A673 (cell line): ENCODE measurements at places on chromosomes 6 and 20. TPM values are rescaled to one million over a fixed set of nuclear protein-coding genes. Genes with fewer than 3 reads are reported as not detected.

- DNase-seq, result no peak
Measured at GRCh38 chr6:83849610-83850009, 3.5 kb upstream of the RIPPLY2 start.

GRCh38 chr20:62804627-62805154 is at the start of gene OGFR:
Gene OGFR (plus strand): TSS chr20:62804835. CDS start chr20:62804860, 25 bp downstream.
- DNase-seq, result peak; percentile 65

GRCh38 chr6:31680226-31681134 is at the start of gene LY6G5C:
Gene LY6G5C (minus strand): TSS chr6:31681067. CDS start chr6:31680373, 694 bp downstream.
- DNase-seq, result peak; percentile 86

GRCh38 chr6:140548366-140548765 is 1173.9 kb upstream of the CITED2 start:
- DNase-seq, result no peak

DNA sequence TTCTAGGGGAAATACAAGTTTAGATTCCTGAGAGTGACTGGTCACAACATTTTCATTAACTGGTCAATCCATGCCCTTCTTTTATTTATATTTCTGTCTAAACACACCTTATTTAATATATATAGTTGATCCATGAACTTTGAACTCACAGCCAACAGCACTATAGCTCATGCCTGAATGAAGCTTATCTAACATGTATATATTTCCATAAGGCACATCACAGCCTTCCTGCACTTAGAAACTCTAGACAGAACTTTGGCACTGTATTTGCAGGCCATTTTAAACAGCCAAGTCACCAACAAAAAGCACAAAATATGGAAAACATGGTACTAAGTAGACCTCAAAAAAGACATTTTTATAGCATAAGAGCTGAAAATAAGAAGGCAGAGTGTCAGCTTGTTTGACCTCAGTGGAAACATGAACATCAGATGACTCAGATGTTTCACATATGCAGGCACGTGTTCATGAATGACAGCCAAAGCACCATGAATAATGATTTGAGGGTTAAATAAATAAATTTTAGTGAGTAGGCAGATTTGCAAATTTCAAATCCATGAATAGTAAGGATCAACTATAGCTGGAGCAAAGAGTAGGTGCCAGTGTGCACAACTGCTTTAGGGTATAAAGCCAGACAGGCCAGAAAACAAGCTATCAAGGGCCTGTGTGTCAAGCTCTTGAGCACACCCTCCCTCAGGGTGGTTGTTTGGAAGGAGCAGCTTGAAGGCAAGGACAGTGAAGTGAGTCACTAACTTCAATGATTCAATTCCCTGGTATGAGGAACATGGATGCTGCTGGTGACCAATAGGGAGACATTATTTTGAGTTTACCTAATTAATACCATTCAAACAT is 88.9 kb upstream of the NT5E start:
- DNase-seq, result peak; percentile 55

DNA sequence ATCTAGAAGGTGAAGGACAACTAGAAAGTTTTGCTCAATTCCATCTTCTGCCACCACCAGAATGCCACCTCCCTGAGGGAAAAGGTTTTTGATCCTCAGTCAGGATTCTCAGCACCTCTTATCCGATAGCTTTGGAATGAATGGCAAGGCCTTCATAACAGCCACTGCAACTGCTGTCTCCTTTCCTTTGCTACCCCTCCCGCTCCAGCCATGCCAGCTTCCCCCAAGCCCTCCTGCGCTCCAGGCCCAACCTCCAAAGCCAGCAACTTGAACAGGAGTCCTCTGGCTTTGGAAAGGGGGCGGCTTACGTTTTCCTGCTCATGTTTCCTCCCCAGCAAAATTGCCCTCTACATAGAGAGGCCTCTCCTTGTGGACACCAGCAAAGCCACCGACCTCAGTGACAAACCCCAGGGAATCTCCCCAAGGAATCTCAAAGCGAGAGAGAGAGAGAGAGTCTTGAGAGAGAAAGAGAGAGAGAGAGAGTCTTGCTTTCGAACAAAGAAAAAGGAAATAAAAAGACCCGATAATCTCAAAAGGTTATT is 420 bp upstream of the BTN2A1 start:
- DNase-seq, result no peak

GRCh38 chr6:28886079-28886439 is 37.7 kb downstream of the TRIM27 start:
- no peak for DNase-seq

DNA sequence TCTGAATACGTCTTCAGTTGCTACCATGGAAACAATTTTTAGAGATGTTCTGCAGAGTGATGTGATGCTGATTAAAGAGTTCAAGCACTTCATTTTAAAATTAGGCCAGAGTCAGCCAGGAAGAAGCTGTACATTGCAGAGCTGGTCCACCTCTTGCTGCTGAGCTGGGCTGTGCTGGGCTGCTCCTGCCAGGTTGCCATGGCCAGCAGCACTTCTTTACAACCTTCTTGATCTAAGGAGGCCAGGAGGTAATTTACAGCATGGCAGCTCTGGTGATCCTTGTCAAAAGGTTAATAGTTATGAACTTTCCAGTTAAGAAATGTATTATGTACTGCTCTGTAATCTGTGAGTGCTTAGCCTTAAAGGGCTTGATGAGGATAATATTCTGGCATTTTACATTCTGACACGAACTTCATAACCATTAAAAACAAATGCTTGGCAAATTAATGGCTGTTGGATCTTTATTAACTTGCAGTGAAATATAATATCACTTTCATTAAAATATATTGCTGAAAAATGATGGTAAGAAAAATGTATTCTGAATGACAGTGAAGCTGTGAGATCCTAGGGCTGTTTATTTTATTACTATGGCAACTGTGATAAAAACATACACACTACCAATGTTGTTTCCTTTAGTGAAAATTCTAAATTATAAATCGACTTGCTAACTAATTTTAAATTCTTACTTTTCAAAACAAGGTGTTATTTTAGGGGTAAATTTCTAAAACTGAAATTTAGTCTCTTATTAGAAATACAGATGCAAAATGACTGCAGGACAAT is 259.7 kb downstream of the RFPL4B start:
- no peak for DNase-seq

- no peak for DNase-seq
Measured at GRCh38 chr20:6605055-6605935, 162.2 kb upstream of the BMP2 start.

DNA sequence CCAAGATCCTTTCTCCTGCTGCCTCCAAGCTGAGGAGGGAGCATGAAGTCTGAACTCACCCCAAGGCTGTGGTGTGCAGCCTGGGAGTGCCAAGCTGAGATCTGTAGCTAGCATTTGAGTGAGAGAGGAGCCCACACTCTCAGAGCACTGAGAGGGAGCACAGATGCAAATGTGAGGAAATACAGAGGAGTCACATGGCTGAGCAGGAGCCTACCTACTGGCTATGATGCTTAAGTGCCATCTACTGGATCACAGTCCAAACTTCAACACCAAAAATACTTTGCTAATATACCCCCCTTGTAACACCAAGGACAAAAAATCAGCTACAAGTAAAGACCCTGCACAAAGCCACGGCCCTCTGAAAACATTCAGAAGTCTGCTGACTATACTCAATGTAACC is 94.4 kb upstream of the IMPG1 start:
- no peak for DNase-seq

- DNase-seq, result no peak
Measured at GRCh38 chr6:150286912-150287311, 81.9 kb upstream of the IYD start.

DNA sequence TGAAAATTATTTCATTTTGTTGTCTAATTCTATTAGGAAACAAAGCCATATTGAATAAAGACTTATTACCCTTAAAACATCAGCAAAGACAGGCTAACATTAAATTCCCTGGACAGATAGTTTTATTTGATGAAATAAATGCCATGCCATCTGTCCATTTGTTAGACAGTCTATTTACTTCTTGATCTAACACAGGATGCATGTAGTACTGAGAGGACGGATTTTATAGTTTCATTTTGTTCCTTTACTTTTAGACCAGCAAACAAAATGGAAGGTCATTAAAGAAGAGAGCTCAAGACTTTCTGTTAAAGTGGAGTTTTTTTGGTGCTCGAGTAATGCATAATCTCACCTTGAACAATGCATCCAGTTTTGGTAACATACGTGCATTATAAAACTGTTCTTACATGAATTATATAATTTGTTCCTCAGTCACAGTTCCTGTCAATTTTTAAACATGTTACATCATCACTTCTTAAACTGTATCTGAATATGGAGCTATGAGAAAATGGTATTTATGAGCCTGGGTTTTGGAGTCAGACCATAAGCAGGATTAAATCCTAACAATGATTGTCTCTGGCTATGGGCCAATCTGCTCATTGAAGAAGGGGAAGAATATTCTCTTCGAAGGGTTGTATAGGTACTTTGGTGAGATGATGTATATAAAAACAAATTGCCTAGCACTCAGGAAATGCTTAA is 46.0 kb downstream of the RFX6 start:
- DNase-seq, result peak; percentile 47

DNA sequence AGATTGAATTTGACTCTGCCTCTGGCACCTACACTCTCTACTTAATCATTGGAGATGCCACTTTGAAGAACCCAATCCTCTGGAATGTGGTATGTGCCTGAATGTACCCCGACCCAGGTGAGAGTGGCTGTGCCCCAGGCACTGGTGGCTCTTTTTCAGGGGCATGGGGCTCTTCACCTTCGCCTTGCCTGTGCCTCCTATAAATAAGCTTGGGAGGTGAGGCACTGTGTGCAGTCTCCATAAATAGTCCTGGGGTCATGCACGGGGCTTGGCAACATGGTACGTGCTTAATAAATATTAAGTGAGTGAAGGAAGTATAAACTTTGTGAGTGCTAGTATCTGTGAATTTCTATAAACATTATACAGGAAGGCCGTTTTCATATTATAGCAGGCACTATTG is 33.0 kb downstream of the GHRH start:
- no peak for DNase-seq

- peak; percentile 10 for DNase-seq
Measured at GRCh38 chr6:166167801-166168615, at the start of gene TBXT. Gene TBXT (minus strand): TSS chr6:166167851. CDS start chr6:166167591, 260 bp downstream.

DNA sequence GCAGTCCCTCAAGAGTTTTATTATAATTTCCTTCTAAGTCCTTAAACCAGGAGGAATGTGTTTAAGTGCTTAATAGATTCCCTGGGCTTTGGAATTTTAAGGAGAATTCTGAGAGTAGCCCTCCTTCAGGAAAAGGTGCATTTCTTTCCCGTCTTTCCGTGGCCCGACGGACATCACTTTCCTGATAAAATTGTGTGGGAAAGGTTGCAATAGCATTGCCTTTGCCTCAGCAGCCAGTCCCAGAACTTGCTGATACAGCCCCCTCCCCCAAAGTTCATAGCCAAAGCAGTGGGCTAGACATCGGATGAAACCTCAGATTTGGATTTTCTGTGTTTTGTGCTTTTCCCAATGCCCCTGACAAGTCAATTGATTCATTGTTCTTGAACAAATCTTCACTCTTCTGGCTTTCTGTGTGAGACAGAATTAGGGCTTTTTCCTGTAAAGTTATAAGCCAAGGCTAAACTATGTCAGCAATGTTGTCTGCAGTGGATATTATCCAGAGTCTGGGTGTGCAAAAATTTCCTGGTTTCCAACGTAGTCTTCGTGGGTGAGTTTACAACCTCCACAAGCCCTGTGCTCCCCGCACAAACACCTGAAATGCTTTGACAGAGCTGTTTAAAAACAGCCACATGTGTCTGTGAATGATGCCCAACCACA is 1.1 kb upstream of the SMOC2 start:
- no peak for DNase-seq

GRCh38 chr6:127855542-127856159 is 45.2 kb downstream of the THEMIS start:
- peak; percentile 58 for DNase-seq

GRCh38 chr6:21138336-21139069 is 455.0 kb upstream of the SOX4 start:
- no peak for DNase-seq

DNA sequence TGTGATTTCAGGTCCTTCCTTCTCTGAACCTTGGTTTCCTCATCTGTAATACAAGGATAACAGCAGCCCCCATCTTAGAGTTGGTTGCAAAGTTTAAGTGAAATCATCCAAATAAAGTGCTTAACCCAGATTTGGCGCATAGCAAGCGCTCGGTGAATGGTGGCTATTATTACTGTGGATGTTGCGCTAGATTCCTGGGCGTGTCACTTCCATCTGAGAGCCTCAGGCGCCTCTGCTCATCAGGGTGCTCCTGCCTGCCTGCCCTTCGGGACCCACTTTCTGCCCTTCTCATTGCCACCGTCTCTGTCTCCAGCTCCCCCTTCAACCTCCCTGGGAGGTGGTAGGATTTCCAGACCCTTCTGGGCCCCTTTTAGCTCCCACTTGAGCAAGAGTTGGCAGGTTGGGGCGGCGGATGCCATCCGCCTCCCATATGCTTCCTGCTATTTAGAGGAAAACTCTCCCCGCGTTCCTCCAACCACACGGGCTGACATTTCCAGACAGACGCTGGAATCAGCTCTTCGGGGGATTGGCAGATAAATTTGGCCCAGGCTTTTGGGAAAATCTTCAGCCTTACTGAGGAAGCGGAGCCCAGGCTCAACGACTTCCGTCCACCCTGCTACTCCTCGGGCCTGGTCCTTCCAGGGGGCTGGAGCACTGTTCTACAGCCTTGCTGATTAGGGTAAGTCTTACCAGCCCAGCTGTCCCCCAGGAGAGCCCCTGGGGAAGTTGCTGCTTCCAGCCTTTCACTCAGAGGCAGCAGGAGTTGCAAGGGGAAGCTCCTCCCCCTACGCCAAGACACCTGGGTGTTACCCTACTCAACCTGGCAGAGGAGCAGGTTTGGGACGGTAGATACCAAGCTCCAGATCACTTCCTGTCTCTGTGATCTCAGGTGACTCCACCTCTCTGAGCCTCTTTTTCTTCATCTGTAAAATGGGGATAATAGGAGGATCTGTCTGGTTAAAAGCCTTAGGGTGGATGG is 71.5 kb downstream of the DLGAP4 start:
- DNase-seq, result no peak

Gene TMEM217
- total RNA-seq, result 0.37 TPM in 1 of 2 replicates, not detected in the other

Gene NKAIN4
- not detected in 2 replicates for total RNA-seq

Gene HDGFL1
- not detected in 2 replicates for total RNA-seq

Gene PLA2G7
- not detected in 2 replicates for total RNA-seq
